D341Med (cell line): ENCODE measurements at places on chromosomes 7 and 10.

- DNase-seq, result no peak
These were observed 1.6 kb downstream of the FAM24A start for GRCh38 chr10:122911889-122912484.

DNA sequence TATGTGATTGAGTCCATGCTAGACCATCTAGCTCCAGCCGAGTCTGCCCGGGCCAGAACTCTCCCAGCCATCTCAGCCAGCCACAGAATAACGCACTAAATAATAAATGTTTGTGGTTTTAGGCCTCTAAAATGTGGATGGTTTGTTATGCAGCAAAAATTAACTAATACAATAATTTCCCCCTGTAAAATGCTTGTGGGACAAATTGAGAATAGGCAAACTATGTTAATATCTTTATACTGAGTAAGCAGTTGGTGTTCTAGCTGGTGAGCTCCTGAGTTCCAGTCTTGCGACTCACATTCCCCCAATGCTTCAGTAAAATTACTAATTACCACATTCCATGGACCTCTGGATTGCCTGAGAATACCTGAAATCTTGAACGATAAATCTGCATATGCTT is 316.8 kb upstream of the NFE2L3 start:
- DNase-seq, result no peak

DNA sequence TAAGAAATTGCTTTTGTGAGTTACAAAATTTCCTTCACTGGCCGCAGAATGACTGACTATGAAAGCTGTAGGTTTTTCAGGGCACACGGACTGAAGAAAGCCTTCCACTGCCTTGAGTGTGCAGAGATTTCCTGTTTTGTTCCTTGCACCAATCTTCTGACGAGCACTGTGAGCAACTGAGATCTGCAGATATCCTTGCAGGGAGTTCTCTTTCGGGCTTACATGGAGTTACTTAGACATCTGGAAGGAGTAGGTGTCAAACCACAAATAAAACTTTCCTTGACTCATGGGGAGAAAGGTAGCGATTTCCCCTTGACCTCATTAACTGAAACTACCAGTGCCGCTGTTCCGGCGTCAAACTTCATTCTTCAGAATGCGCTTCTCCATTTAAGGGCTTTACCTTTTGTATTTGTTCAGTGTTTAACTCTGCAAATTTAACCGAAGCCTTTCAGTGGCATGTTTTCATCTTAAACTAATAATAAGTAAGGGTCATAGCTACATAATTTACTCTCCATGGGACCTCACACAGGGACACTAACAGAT is 1175.3 kb downstream of the GATA3 start:
- no peak for DNase-seq

DNA sequence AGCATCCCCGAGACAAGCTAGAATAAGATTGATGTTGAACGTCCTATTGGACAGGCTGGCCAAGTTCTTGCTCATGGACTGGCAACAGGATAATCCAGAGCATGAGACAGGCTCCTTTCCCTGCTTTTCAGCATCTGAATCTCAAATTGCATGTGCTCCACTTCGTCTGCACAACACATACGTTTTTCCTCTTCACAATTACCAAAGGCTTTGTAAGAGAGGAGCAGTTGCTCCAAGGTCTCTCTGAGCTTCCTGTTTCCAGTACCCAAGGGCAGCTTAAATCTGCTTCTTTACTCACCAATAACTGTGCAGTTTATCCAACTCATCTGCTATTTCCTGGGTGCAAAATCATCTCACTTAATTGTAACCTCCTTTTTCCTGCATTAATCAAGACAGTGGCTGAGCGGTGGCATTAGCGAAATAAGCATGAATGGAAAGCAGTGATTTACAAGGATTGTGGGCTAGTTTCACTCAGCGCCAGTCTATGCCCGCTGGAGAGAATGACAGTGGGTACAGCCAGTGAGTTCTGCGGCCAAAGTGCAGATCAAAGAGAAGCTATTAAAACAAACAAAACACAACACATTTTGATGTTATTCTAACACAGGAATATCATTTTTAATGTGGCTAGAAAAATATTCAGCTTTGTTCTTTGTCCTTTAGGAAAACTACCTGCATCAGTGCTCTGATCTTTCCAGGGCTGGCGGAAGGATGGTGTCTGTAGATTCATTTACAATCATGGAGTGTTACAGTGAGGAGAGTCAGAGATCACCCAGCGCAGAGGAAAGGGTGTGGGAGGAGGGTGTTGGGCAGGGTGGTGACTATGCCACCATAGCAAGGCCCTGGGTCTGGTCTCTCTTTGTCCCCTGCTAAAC is 79.8 kb downstream of the CHN2 start:
- no peak for DNase-seq

DNA sequence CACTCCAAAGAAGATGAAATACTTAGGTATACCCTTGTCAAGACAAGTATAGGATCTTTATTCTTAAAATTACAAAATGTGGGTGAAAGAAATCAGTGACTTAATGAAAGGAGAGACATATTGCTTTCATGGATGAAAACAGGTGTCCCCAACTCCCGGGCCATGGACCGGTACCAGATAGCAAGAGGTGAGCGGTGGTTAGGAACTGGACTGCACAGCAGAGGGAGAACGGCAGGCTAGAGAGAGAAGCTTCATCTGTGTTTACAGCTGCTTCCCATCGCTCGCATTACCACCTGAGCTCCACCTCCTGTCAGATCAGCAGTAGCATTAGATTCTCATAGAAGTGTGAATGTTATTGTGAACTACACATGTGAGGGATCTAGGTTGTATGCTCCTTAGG is 408.9 kb downstream of the CALN1 start:
- no peak for DNase-seq

- no peak for DNase-seq
These were observed 35.4 kb downstream of the CCDC3 start for GRCh38 chr10:12966067-12966466.

GRCh38 chr7:151249034-151249731 is 689 bp upstream of the SMARCD3 start:
- peak; percentile 65 for DNase-seq

DNA sequence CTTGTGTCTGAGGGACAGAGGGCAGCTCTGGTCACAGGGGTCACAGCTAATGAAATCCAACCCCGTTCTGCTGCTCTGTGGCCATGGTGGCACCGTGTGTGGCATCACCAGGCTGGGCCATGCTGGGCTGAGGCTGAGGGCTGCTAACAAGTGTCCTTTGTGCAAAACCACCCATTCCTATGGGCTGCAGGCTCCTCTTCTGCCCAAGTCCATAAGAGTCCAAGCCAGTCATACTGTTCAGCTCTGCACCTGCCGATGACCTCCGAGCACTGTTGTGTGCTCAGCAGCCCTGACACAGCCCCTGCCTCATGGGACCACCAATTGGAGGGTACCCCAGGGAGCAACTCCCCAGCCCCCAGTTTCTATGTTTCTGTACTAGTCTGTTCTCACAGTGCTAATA is 133.1 kb downstream of the WDR11 start:
- DNase-seq, result no peak

- peak; percentile 70 for DNase-seq
These were observed 75.7 kb downstream of the LYZL2 start for GRCh38 chr10:30553626-30554439.

DNA sequence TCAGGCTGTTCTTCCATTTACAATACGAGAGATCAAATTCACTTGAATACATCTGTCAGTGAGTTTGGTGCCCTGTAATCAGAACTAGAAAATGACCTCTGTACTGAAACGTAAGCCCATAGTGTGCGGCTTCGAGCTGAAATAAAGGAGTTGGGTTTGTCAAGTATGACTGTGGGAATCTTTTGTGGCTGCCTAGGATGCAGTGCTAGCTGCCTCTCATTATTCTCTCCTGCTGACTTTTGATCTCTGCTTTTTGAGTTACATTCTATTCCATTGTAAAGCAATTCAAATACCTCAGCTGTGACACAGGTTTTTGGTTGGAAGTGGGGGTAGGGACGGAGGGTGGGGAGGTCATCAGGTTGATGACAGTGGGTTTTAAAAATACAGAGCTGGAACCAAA is 40.4 kb downstream of the ICA1 start:
- DNase-seq, result no peak

- DNase-seq, result no peak
These were observed 16.6 kb upstream of the EIF4H start for GRCh38 chr7:74157605-74158004.

- no peak for DNase-seq
These were observed 575.0 kb upstream of the MGMT start for GRCh38 chr10:128892005-128892404.

- no peak for DNase-seq
These were observed 37.0 kb downstream of the PPP2R2D start for GRCh38 chr10:131937836-131938235.

DNA sequence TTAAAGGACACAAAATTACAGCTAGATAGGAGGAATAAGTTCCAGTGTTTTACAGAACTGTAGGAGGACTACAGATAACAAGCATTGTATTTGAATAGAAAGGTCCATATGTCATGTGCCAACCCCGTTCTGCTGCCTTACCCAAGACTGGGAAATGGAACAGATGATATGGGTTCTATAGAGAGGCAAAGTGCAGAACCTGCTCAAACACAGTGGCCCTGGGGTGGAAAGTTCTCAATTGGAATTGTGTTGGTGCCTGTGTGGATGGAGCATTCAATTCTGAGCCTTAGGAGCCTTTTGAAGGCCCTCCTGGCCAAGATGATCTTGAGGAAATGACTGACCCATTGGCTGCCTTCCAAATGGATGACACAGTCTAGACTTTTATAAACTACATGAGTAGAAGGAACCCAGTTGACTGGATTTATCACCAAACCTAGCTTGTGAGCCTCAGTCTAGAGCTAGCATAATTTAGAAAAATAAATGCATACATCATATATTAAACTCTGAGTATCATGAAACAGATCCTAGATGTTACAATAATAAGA is 4.1 kb upstream of the PRSS1 start:
- no peak for DNase-seq
